ENCODE measurements at places on chromosomes 1 and 21.
A peak's percentile ranks its signal among the peaks of the same experiment; 100 is the strongest.

- peak; percentile 98 for DNase-seq
These were observed 14.7 kb upstream of the KCNE1 start for GRCh38 chr21:34526618-34527290.

DNA sequence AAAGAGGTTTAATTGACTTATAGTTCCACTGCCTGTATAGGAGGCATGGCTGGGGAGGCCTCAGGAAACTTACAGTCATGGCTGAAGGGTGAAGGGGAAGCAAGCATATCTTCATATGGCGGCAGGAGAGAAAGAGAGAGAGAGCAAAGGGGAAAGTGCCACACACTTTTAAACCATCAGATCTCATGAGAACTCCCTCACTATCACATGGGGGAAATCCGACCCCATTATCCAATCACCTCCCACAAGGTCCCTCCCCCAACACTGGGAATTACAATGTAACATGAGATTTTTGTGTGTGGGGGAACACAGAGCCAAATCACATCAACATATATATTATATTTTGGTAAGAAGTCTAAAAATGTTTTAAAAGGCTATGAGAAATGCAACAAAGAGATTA is 27.2 kb downstream of the FABP3 start:
- no peak for DNase-seq

DNA sequence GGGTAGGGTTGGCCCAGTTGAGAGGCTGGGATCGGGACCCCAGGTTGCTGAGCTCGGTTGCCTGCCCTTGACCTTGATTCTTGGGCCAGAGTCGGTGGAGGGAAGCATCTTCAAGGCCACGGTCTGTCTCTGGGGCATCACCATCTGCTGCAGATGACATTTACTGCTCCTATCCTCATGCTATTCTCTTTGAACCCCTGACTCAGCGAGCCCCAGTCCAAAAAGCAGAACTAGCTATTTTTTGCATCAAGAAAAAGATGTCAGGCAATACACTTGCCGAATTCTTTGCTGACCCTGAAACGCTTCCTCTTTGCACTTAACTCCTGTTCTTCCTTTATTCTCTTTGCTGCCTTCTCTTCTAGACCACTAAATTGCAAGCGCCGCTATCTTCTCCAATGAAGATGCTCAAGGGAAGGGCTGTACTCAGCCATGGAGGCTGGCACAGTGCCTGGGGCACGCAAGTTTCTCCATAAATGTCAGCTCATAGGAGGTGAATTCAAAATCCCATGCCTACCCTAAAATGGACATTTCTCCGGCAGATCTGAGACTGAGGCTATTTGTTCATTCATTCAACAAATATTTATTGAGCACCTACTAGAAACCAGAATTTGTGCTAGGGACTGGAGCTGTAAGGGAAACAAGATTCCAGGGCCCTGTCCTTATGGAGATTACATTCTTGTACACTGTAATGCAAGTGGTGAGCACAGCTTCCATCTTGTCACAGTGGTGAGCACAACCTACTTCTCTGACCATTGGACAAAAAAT is 20.5 kb upstream of the CAPZB start:
- no peak for DNase-seq

GRCh38 chr1:170593173-170594011 is 61.4 kb downstream of the GORAB start:
- DNase-seq: no peak

GRCh38 chr1:68814067-68814466 is 317.2 kb upstream of the DEPDC1 start:
- no peak for DNase-seq

GRCh38 chr1:41296506-41296905 is 54.4 kb upstream of the SCMH1 start:
- no peak for DNase-seq

GRCh38 chr1:78255383-78255782 is 209.6 kb downstream of the GIPC2 start:
- DNase-seq: no peak

GRCh38 chr21:44071359-44072104 is 35.7 kb upstream of the PWP2 start:
- no peak for DNase-seq

- no peak for DNase-seq
These were observed 355 bp downstream of the SHISAL2A start for GRCh38 chr1:52633291-52633754.

DNA sequence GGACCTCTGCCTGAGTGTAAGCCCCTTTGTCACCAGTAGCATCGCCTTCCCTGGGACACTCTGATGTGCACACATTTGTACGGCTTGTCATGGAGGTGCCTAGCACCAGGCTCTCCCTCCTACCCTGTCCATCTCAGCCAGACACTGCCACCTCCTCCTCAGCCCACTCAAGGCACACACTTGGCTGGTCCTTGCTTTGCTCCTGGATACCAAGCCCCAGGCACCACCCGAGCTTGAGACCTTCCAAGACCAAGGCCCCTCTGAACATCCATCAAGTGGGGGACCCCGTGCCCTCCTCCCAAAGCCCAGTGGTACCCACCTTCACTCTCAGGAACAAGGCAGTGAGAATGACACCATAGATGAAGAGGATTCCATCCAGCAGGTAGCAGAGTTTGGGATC is 78.0 kb downstream of the CD247 start:
- DNase-seq: no peak

DNA sequence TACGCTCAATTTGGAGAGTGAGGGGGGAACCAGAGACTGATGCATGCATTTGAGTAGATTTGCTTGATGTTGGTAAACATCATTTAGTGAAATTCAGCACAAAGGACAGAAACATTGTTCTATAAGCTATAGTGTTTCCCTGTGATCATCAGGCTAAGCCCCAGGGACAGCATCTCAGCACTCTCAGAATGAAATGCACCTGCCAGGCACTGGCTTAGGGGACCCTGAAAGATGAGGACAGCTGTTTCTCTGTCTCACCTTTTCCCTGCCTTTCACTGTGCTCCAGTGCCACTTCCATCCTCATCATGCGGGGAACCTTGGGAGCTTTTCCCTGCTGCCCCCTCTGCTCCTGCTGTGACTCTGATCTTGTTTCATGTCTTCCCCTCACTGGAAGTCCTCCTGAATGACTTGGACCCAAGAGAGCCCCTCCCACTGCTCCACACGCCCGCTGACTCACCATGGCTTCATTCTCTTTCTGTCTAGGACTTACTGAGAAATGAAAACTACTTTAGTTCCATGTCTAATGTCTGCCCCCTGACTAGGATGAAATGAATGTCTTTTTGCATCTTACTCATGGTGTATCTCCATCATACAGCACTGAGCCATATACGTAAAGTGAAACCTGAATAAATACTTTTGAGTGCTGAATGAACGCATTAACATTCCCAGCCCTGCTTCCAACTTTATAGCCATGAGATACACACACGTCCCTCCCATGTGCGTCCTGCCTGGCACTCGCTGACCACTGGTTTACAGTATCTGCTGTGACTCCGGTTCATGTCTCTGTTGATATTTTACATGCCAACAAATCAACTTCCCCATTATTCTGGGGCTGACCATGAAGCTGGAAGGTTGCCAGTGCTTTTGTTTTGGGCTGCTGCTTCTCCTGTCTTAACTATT is 182.0 kb downstream of the PCP4 start:
- peak; percentile 55 for DNase-seq

- DNase-seq: no peak
These were observed 2.2 kb upstream of the DDOST start for GRCh38 chr1:20663365-20663764.

DNA sequence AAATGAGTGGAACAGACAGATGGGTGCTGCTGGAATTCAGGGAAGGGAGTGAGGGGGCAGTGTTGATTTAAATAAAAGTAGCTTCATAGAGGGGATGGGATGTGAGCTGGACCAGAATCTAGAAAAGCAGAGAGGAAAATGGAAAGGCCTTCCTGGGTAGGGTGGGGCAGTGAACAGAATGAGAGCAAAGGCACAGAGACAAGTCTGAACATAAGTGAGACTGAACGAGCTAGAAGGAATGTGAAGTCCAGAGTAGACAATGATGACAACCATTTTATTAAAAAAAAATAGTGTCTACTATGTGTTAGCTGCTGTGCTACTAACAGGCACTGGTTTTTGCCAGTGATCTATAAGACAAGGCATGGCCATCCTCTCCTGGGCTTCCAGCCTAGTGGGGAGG is 36.0 kb downstream of the ELK4 start:
- DNase-seq: no peak

- DNase-seq: no peak
These were observed 631.9 kb upstream of the ADGRL4 start for GRCh38 chr1:79638382-79638781.

- DNase-seq: no peak
These were observed 36.6 kb downstream of the FOXO6 start for GRCh38 chr1:41397753-41398330.

DNA sequence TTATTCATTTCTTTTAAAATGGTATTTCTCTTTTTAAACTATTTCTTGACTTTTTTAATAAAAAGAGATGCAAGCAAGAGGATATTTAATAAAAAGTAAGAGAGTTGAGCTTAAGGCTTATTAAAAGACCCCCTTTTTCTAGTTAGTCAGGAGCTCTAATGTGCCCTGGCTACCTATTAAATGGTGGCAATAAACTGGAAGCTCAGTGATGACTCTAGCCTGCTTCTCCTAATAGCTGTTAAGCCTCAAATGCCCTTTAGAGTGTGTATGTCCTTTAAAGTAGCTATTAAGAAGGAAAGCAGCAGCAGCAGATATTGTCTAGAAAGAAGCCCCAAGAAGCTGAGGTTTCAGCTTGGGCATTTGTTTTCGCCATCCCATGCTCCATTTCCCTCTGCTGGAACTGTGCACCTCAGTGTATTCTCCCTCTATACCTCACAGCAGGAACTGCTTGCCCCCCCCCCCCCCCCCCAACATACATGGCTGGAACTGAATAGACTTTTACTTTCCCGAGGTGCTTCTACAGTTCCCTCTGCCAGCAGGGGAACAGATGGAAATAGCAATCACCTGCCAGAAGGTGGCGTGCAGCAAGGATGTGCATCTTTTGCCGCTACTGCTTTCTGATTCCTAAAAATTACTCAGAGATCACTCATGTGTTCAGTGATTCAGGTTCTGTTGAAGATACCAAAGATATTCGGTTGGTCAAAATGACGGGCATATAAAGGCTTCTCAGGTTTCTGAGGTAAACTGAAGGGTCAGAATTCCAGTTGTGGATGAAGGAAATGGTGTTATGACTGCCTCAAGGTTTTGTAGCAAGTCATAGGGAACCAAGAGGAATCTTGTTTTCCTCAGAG is 2.5 kb downstream of the RGS4 start:
- peak; percentile 85 for DNase-seq

DNA sequence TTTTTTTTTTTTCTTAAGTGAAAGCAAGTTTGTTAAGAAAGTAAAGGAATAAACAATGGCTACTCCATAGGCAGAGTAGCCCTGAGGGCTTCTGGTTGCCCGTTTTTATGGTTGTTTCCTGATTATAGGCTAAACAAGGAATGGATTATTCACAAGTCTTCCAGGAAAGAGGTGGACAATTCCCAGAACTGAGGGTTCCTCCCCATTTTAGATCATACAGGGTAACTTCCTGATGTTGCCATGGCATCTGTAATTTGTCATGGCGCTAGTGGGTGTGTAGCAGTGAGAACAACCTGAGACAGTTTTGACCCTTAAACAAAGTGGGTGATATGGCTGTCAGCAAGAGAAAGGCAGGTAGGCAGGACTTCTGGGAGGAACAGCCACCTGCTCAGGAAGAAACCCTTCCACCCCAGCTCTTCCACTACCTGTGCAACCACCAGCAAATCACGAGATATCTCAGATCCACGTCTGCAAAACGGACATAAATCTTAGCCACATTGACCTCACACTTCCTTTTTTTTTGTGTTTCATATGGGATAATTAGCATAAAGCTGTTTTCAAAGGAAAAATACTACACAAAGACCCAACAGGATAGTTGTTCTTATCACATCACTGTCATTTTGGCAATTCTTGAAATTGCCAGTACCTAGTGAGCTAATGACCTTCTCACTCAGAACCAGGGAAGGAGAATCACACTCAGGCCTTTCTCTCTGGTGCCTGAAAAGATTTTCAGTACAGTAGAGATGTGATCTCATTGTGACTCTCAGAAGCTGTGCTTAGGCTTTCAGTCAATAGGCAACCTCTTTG is 34.8 kb upstream of the DUSP10 start:
- DNase-seq: no peak

GRCh38 chr1:183209533-183210158 is 23.6 kb downstream of the LAMC2 start:
- DNase-seq: peak; percentile 34

DNA sequence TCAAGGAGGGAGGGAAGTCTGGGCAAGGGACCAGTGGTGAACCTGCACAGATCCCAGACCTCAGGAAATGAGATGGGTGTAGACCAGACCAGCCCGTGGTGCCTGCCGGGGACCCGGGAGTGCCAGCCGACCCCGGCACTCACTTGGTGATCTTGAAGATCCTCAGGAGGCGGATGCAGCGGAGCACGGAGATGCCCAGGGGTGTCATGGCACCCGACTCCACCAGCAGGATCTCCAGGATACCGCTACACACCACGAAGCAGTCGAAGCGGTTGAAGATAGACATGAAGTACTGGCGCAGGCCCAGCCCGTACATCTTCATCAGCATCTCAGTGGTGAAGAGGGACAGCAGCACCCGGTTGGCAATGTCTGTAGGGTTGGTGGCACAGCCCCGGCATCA is 34.5 kb downstream of the CACNA1S start:
- DNase-seq: no peak
